Panc1 (cell line): ENCODE measurements at places on chromosomes 1 and 21.

DNA sequence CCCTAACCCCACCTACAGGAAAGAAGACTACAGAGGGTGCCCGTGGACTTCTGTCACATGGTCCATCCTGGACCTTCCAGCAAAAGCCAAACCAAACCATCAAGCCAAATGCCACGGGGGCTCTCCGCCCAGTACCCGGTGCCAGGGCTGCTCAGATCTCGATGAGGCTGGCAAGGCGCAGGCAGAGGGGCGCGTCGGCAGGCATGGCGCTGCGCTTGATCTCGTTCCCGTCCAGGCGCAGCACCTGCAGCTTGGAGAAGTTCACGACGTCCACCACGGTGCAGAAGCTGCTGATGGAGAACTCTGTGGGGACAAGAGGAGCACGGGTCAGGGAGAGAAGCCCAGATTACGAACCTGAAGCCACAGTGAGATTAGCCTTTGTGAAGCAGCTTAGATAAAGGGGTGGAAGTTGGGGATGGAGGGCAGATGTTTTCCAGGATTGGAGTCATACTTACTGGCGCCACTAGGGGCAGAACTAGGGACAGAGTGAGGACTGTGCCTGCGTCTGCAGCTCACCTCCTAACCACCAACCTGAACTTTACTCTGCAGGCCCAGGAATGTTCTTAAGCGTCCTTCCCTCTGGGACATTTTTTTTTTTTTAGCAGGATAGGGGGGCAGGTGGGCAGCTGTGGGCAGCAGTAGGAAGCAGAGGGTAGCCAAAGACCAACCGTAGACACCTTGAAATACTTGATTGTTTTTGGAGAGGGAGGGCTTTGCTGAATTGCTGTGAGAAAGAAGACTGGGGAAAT is 8.6 kb downstream of the FMOD start:
- no peak for DNase-seq

DNA sequence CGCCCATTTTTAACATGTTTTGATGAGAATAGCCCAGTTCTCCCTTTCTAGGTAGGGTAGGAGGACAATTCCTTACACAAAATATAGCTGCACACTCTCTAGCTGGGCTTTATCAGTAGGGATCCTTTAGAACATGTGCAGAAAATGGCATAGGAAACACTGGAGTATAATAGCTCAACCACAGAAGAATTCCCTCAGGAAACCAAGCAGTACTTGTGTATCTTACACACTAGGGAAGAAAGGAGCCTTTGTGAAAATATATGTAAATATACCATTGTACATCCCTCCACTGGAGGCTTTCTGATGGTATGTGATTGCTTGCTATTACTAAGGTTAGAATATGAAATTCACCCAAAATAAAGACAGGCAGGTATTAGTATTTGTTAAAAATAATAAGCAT is 153.5 kb downstream of the LRRC40 start:
- DNase-seq = no peak

DNA sequence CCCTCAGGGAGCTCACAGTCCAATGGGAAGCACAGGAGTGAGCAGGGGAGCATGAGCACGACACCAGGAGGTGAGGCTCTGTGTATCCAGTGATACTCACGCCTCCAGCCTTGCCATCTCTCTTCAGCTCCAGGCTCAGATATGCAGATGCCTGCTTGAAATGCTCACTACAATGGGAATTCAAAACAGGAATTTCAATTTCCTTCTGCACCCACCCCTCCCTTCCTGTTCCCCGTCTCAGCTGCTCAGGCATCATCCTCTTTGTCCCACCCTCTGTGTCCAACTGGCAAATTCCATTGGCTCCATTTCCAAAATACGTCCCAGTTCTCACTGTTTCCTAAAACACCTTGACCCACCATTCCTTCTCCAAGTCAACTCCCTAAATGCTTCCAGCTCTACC is 58.9 kb downstream of the FBXO2 start:
- DNase-seq = no peak

GRCh38 chr1:74271503-74271902 is 36.3 kb downstream of the TNNI3K start:
- DNase-seq = no peak
